Urinary bladder (tissue), 4 donors: ENCODE measurements at places on chromosomes 1 and 21. TPM values are rescaled to one million over a fixed set of nuclear protein-coding genes. Genes with fewer than 3 reads are reported as not detected.

- DNase-seq = peak; percentile 31
Measured at GRCh38 chr1:59427155-59427554, 130.3 kb downstream of the FGGY start.

The NDUFS2 gene
- 71.9 TPM for total RNA-seq

- DNase-seq = no peak
Measured at GRCh38 chr1:20997602-20998224, 179.0 kb downstream of the EIF4G3 start.

DNA sequence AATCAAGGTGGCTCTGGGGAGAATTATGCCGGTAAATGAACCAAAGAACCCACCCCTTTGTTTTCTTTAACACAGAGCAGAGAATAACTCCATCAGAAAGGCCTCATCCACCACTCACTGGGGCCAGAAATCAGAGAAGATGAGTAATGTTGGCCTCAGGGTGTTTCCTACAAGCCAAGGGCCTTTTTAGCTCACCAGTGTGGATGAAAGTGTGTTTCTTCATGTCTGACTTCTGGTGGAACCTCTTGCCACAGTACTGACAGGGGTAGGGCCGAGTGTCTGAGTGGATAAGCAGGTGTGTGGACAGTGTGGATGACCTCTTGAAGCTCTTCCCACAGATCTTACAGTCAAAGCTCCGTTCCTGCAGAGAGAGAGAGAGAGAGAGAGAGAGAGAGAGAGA, 8.3 kb downstream of the GFI1 start:
- no peak for DNase-seq

- DNase-seq = no peak
Measured at GRCh38 chr1:108570128-108570527, 10.2 kb downstream of the EEIG2 start.

DNA sequence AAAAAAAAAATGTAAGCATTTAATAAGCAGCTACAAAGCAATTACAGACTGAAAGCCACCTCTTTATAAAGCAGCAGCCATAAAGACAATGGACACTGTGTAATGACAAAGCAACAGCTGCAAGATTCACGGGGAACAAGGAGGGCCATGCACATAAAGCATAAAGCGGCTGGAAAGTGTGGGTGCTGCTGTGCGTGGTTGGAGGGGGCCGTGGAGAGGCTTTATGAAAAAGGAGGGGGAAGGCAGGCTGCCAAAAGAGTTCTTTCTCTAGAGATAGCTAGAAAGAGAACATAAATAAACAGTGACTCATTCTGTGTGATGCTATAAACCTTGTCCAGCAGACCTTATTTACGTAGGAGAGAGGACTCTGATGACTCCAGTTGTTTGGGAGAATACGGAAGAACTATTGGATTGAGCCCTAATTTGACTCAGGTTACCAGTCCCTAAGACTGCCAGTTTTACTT, 49.3 kb downstream of the ADAMTS1 start:
- DNase-seq = peak; percentile 90

- no peak for DNase-seq
Measured at GRCh38 chr1:33082575-33083108, 1.7 kb downstream of the AZIN2 start.

- no peak for DNase-seq
Measured at GRCh38 chr1:113036639-113037321, 36.2 kb upstream of the LRIG2 start.
